ENCODE measurements at places on chromosomes 6 and 20.

GRCh38 chr6:20434766-20435165, 33.1 kb downstream of the E2F3 start:
- no peak for DNase-seq

DNA sequence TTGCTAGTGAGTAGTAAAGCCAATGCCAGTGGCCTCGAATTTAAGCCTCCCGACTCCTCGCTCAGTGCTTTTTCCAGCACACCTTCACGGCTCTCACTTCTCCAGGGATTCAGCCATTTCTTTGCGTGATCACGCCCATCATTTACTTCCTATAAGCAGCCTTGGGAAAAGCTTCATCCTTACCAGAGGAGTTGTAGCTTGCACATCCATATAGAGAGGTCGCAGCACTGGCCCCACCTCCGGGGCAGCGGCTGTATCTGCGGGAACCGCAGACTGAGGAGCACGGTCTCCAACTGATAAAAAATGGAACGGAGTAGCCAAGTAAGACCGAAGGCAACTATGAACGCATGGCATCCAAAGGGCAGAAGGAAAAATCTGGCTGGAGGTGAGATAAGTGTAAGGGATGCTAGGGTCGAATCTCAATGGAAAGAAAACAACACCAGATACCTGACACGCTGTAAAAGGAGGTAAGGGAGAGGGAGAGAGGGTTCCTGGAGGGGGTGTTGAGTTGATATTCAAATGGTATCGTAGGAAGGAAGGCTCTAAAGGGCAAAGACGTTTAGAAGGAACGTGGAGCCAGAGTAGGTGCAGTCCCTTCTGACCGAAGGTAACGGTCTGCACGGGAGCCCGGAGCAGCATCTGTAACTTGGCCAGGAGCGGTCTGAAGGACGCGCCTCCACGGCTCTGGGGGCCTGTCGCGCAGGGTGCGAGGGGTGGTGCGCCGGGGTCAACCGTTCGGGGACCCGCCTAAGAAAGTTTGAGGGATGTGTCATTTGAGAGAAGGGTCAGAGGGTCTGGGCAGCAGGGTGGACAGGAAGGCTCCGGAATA, 640 bp downstream of the NFS1 start:
- DNase-seq, result no peak

DNA sequence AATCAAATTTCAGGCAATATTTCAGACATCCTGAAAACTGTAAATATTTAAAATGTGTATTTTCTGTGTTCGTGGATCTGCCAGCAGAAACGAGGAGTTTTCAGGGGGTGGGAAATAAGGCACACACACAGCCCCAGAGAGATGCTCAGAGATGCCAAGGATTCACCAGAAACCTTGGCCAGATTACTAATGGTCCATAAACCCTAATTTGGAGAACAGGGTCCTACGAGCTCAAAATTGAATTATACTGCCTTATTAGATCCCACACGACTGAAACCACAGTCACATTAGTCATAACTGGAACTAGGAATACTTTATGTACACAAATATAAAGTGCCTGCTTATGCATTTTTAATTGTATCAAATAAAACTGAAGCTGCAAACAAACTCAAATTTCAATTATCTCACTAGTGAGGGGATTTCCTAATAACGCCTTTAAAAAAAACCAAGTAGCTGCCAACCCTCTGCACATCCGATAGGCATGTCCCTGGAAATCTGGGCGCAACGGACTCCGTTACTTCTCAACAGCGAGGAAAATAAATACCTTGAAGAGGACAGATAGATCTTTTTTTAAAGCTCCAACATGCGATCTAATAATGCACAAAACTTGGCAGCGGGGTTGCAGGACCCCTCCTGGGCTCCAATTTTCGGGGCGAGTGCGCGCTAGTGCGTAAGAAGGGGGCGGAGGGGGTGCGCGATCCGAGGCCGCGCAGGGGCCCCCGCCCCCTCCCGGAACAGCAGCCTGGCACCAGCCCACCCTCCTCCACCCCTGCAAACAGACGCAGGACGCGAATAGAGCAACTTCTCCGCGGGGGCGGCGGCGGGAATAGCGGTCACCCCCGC, 897 bp downstream of the CHD6 start:
- peak; percentile 40 for DNase-seq

DNA sequence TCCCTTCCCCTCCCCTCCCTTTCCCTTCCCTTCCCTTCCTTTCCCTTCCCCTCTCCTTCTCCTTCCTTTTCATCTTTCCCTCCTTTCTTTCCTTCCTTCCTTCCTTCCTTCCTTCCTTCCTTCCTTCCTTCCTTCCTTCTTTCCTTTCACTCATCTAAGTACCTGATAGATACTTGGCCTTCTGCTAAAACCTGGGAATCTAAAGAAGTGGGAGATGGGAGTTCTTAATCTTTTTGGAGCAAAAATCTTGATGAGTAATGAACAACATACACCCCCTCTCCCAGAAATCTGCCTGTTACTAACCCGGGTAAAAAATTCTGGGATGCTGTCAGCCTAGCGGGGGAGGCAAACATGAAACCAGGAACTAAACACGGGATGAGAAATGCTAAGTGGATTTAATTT, 100.7 kb downstream of the VEGFA start:
- DNase-seq, result no peak

GRCh38 chr20:4091490-4092479, 76.4 kb upstream of the RNF24 start:
- DNase-seq, result no peak

DNA sequence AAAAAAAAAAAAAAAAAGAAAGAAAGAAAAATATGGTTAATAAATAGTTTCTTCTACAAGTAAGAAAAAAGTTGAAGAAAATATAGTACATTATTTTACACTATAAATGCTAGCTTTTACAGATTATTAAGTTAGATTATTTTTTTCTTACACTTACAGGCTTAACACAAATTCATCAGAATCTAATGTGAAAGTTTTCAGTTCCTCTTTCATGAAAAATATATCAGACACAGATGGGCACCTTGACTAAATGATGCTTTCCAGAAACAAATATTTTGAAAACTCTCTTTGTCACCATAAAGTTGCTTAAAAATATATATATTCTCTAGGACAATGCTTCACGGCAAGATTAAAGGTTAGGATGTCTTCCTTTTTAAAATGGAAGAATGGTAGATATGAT, 321.8 kb upstream of the HSF2 start:
- no peak for DNase-seq

DNA sequence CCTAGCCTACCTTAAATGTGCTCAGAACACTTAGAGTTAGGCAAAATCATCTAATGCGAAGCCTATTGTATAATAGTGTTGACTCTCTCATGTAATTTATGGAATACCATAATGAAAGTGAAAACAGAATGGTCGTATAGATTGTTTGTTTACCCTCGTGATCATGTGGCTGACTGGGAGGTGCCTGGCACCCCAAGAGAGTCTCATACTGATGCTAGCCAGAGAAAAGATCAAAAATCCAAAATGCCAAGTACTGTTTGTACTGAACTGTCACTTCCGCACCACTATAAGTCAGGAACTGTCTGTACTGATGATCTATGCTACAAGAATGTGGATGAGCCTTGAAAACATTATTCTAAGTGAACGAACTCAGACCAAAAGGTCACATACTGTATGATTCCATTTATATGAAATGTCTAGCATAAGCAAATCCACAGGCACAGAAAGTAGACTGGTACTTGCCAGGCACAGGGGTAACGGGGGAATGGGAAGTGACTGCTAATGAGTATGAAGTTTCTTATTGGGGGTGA, 22.4 kb downstream of the ZMYND8 start:
- peak; percentile 60 for DNase-seq
